ENCODE measurements at places on chromosomes 3 and 15.

- DNase-seq, result no peak
Observed at GRCh38 chr3:13607821-13608597, 59.1 kb downstream of the FBLN2 start.

GRCh38 chr15:33871980-33872379 is 96.3 kb upstream of the CHRM5 start:
- no peak for DNase-seq

DNA sequence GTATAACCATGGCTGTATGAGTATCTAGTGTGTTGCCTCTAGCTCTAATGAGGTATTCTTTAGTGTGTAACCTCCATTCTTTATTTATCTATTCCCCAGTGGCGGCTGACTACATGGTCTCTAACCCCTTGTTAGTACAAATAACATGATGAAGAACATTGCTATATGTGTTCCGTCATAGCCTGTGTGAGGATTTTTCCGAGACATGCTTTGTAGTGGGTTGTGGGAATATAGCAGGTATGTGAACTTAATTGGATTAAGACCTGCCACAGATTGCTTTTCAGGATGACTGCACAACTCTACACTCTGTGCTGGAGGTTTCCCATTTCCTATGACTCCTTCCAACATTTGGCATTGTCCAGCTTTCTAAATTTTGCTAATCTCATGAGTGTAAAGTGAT is 563.4 kb downstream of the ROBO1 start:
- no peak for DNase-seq

DNA sequence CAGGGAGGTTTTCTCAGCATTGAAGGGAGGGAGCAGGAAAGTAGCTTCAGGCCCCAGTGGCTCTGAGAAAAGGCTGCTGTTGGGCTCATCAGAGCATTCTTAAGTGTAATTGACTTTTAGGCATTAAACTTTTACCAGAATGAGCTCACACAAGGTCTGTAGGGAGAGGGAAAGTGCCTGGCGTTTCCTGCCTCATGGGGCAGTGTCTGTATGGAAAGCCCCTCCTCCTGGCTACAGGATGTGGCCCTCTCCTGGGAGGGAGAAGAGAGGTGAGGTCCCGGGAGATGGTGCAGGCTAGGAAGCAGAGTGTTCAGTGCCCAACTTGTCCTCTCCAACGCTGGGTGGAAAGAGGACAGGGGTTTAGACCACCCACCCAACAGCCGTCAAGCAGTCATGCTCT is 21.3 kb upstream of the SCN10A start:
- DNase-seq, result no peak

DNA sequence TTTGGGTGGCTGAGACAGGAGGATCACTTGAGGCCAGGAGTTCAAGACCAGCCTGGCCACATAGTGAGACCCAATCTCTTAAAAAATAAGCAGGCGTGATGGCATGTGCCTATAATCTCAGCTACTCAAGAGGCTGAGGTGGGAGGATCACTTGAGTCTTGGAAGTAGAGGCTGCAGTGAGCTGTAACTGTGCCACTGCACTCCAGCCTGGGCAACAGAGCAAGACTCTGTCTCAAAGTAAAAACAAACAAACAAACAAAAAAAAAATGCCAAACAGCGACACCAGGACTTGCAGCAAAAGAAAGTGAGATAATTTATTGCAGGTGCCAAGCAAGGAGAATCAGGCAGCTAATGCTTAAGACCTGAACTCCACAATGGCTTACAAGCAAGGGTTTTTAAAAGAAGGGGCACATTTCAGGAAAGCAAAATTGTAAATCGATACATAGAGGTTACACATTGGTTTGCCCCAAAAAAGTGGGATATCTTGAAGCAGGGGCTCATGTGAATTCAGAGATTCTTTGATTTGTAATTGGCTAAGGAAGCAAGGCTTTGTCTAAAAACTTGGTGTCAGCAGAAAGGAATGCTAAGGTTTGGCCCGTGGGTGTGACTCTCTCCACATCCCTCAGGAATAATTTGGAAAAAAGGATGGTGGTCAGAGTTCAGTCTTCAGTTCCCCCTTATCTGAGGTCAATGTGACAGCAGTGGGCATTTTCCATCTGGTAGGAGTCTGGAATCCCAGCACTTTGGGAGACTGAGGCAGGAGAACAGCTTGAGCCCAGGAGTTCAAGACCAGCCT is 5.2 kb upstream of the MPI start:
- peak; percentile 27 for DNase-seq

DNA sequence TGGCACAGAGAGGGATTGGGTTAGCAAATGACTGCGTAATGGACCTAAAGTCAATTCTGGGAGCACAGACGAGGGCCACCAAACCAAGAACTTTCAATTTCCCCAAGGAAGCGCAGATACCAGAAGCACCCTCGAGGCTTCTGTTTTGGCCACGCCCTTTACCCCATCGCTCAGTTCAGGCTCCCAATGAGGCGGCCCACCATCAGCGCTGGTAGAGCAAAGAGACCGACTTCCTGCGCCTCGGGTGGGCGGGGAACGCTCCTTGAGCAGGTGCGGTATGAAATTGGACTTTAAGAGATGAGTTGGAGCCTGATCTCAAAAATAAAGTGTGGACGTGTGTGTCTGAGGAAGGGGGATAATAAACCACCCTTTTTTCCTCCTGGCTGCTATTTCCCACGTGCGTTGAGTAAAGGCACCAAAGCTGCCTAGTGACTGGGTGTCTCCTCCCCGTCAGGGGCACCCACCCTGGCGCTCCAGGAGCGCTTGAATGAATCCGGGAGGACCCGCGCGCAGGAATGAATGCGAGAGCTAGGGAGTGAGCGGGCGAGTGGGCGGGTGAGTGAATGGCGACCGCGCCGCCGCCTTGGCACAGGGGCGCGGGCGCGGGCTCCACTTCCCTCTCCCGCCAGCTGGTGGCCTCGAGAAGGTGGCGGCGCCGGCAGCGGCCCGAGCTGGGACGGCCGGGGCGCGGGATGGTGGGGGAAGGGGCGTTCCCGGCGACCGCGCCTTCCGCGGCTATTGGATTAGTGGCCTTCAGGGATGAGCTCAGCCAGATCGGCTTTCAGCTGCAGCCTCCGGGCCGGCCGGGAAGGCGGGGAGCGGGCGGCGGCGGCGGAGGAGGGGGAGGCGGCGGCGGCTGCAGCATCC is at the start of gene SPSB4:
Gene SPSB4, plus strand, starts transcription at position 772 of the 867 bp plus-strand sequence. CDS start 14,758 bp downstream, outside the sequence.
- peak; percentile 27 for DNase-seq

Measured in IMR-90 (cell line).